ENCODE measurements at places on chromosomes 5 and 9.

DNA sequence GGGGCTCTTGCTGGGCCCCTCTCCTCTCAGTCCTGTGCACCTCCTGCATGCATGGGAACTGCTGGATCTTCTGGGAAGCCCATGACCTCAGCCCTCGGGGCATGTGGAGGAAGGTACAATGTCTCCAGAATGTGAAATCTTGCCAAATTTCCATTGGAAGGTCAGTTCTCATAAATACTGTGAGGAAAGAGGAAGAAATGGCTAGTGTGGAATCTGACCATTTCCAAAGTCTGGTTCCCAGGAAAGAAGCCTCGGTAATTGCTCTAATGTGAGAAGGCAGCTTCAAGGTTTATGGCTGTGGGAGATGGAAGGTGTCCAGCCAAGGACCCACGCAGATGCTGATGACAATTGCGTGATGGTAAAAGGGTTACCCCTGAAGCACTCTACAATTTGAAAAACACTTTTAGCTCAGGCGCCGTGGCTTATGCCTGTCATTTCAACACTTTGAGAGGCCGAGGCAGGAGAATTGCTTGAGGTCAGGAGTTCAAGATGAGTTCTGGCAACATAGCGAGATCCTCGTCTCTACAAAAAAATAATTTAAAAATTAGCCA, 8.1 kb upstream of the IL17B start:
- no peaks in the 10 kb centered on the region for H3K4me1 ChIP-seq
- no peak overlapping the region for H3K27ac ChIP-seq
- no peak overlapping the region for H3K4me3 ChIP-seq
- no peaks in the 10 kb centered on the region for H3K36me3 ChIP-seq
- no peak for DNase-seq

DNA sequence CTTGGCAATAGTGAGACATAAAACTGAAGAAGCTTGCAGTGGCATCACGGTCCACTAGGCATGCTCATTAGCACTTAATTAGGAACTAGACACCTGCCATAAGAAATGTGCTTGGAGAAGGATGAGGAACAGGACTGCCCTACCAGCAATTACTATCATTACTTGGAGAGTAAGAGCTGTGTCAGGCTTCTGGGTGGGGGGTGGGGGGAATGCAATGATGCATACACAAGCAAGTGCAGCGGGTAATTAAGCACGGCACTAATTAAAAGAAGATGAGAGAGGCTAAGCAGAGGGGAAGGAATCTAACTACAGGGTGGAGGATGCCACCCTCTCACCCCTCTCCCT, 53.1 kb downstream of the TLE1 start:
- H3K4me1 ChIP-seq = no peaks in the 10 kb centered on the region
- H3K36me3 ChIP-seq = no peaks in the 10 kb centered on the region
- DNase-seq = no peak
- H3K4me3 ChIP-seq = no peak overlapping the region
- H3K27me3 ChIP-seq = no peaks in the 10 kb centered on the region
- H3K27ac ChIP-seq = no peak overlapping the region

- no peak overlapping the region for H3K27ac ChIP-seq
- H3K36me3 ChIP-seq = no peaks in the 10 kb centered on the region
- DNase-seq = no peak
Measured at GRCh38 chr5:43332401-43332800, 19.2 kb upstream of the HMGCS1 start.

- no peak for DNase-seq
- no peaks in the 10 kb centered on the region for H3K36me3 ChIP-seq
- no peak overlapping the region for H3K4me3 ChIP-seq
Measured at GRCh38 chr5:174706997-174707572, 17.3 kb upstream of the MSX2 start.

DNA sequence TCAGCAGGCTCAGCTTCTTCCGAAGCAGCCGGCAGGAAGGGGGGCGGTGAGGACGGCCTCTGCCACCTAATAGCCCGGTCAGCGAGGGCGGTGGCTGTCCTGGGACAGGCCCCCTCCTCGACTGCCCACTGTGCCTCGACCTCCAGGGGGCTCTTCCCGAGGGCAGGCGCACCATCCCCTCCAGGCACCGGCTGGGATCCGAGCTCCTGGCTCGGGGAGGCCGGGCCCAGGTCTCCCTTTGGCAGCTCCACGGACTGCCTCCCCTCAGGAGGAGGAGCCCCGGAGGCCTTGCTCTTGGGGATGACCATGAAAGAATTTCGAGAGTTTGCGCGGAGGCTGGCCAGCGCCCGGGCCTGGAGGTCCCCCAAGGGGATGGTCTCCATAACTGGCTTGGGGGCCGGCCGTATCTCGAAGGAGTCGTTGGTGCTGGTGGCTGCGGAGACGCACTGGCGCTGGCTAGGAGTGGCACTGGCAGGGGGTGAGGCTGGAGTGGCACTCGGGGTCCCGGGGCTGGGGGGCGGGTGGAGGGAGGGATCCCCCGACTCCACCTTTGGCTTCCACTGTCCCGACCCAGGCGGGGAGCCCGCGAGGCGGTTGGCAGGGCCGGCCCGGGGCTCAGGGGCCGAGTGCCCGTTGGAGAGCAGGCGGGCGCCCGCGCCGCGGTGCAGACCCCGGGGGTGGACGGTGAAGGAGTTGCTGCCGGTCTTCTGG, 975 bp downstream of the TPRN start:
- no peaks in the 10 kb centered on the region for H3K27me3 ChIP-seq
- no peak for DNase-seq
- H3K4me3 ChIP-seq = peak overlapping the region; percentile 29
- H3K36me3 ChIP-seq = no peaks in the 10 kb centered on the region

GRCh38 chr9:34311499-34312185, 17.4 kb downstream of the KIF24 start:
- H3K27ac ChIP-seq = no peak overlapping the region
- H3K27me3 ChIP-seq = no peaks in the 10 kb centered on the region
- DNase-seq = no peak
- H3K4me3 ChIP-seq = no peak overlapping the region
- H3K36me3 ChIP-seq = no peaks in the 10 kb centered on the region

GRCh38 chr5:156295431-156295830, 31.5 kb upstream of the SGCD start:
- H3K4me1 ChIP-seq = no peaks in the 10 kb centered on the region
- no peaks in the 10 kb centered on the region for H3K27me3 ChIP-seq
- no peak overlapping the region for H3K27ac ChIP-seq
- no peak overlapping the region for H3K4me3 ChIP-seq
- H3K36me3 ChIP-seq = no peaks in the 10 kb centered on the region

- H3K27ac ChIP-seq = no peak overlapping the region
- DNase-seq = no peak
- no peak overlapping the region for H3K4me3 ChIP-seq
- H3K4me1 ChIP-seq = no peaks in the 10 kb centered on the region
- H3K27me3 ChIP-seq = no peaks in the 10 kb centered on the region
- H3K36me3 ChIP-seq = no peaks in the 10 kb centered on the region
Measured at GRCh38 chr5:95114902-95115301, 170.0 kb downstream of the MCTP1 start.

- no peaks in the 10 kb centered on the region for H3K4me1 ChIP-seq
- H3K36me3 ChIP-seq = no peaks in the 10 kb centered on the region
- no peak overlapping the region for H3K27ac ChIP-seq
- H3K4me3 ChIP-seq = no peak overlapping the region
Measured at GRCh38 chr5:79929095-79929494, 62.0 kb downstream of the MTX3 start.

DNA sequence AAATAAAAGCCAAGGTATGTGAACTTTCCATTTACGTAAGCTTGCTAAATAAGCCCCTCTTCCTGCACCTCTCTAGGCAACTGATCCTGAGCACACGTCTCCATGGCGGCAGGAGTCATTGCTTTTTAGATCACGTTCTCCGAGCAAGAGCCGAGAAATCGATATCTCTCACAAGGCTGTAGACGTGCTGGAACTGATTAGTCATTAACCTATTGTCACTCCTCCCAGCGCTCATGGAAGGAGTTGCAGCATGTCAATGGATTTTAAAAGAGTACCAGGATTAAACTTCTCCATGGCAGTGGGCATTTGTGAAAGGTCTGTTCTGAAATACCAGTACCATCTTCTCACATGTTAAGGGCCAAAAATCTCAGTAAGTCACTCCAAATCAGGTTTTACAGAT, 4.7 kb upstream of the ADCY2 start:
- peaks cover 15% of the 10 kb centered on the region for H3K27me3 ChIP-seq
- H3K4me3 ChIP-seq = no peak overlapping the region
- H3K4me1 ChIP-seq = no peaks in the 10 kb centered on the region
- no peak overlapping the region for H3K27ac ChIP-seq
- no peaks in the 10 kb centered on the region for H3K36me3 ChIP-seq
- no peak for DNase-seq

- H3K27ac ChIP-seq = no peak overlapping the region
- no peaks in the 10 kb centered on the region for H3K4me1 ChIP-seq
- H3K4me3 ChIP-seq = no peak overlapping the region
Measured at GRCh38 chr9:129650680-129651235, 8.8 kb upstream of the ASB6 start.

GRCh38 chr5:74598731-74599130, 41.8 kb downstream of the ENC1 start:
- no peak for DNase-seq
- no peaks in the 10 kb centered on the region for H3K27me3 ChIP-seq
- no peaks in the 10 kb centered on the region for H3K4me1 ChIP-seq
- no peaks in the 10 kb centered on the region for H3K36me3 ChIP-seq
- H3K4me3 ChIP-seq = no peak overlapping the region
- no peak overlapping the region for H3K27ac ChIP-seq

GRCh38 chr9:105044518-105044917, 116.6 kb upstream of the ABCA1 start:
- no peak for DNase-seq
- no peak overlapping the region for H3K27ac ChIP-seq
- H3K4me3 ChIP-seq = no peak overlapping the region
- no peaks in the 10 kb centered on the region for H3K36me3 ChIP-seq

DNA sequence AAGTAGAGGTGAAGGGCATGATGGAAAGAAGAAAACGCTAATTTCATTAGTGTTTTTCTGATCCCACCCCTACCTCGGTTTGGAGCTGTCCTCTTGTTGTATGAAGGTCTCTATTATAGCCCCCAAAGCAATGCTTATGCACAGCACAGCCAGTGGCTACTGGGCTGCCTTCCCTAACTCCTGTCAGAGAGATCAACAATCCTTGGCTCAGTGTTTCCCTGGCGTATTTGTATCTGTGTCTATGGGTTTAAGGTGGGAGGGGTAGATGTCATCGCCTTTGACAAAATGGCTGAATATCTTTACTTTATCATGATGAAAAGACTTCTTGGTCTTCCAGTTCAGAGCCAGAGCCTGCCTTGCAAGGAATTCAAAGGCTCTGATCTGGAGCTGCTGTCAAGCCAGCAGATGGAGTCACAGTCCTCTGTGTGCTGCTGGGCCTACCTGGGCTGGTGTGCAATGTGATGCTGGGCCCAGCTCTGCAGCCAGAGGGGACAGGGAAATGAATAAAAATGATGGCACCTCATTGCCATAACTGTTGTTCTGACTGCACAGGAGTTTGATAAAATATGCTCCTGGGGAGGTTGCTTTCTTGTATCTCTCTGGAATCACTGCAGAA, 20.1 kb upstream of the HSPA9 start:
- no peak overlapping the region for H3K4me3 ChIP-seq

DNA sequence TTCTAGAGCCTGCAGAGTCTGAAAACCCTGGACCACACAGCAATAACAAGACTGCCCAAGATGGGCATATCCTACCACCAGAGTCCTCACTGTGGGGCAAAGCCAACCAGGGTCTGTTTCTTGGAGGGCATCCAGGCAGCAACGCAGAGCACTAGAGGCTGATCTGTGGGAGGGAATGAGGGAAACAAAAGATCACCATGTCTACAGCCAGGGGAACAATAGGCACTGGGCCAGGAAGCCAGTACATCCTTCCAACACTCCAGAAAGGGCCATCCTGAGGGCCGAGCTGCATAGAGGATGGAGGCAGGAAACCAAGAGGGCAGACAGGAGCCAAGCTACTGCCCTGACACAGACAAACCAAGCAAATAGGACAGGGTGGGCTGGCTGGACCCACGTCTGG, 416.1 kb upstream of the IRX4 start:
- H3K27me3 ChIP-seq = no peaks in the 10 kb centered on the region
- no peaks in the 10 kb centered on the region for H3K36me3 ChIP-seq
- no peak overlapping the region for H3K27ac ChIP-seq
- DNase-seq = no peak

GRCh38 chr9:70625078-70625477, 210.6 kb upstream of the KLF9 start:
- DNase-seq = no peak
- no peaks in the 10 kb centered on the region for H3K4me1 ChIP-seq
- no peaks in the 10 kb centered on the region for H3K27me3 ChIP-seq
- no peaks in the 10 kb centered on the region for H3K36me3 ChIP-seq
- no peak overlapping the region for H3K4me3 ChIP-seq

DNA sequence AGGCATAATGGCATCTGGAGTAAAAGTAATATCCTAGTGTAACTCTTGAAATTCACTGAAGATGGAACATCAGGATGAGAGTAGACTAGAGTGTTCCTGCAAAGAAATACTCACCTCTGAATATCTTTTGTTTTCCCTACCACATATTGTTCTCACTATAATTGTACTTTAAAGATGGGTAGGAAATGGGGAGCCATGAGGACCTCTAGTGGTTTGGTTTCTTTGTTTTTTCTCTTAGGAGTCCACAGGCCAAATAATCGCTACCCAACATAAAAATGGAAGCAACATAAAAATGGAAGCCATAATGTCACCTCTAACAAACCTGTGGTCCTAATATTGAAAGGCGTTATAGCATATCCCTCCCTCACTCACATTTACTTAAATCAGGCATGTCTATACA, 2375.8 kb downstream of the MAT2B start:
- no peaks in the 10 kb centered on the region for H3K36me3 ChIP-seq
- no peak overlapping the region for H3K27ac ChIP-seq
- no peaks in the 10 kb centered on the region for H3K27me3 ChIP-seq

DNA sequence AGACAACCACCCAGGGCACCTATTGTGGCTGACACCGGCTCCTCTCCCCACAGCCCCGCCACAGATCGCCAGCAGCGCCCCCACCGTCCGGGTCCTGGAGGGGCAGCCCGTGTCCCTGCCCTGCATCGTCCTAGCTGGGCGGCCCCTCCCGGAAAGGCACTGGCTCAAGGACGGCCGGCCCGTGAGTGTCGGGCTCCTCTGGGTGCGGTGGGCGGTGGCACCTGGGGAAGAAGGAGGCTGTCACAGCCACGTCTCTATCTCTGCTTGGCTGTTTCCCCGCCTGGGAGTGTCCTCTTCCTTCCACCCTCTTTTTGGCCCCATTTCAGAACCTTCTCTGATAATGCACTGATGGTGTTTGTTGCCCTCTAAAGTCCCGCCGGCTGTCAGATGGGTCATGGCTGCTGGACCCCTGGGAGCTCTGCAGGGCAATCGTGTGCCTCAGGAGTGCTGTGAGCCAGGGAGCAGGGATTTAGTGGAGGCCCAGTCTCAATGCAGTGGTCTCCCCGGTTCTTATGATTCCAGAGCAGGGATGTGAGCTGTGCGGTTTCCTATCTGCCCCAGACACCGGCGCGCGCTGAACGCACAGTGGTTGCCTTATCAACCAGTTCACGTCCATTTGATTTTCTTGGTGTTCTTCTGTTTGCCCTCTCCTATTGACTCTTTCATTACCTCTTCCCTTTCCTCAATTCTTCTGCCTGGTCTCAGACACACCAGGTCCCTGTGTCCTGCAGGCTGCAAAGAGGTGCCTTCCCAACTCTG, 55.3 kb downstream of the HMCN2 start:
- H3K27ac ChIP-seq = no peak overlapping the region
- H3K27me3 ChIP-seq = no peaks in the 10 kb centered on the region
- no peak for DNase-seq
- H3K4me1 ChIP-seq = no peaks in the 10 kb centered on the region

- no peak overlapping the region for H3K4me3 ChIP-seq
- no peaks in the 10 kb centered on the region for H3K27me3 ChIP-seq
- DNase-seq = no peak
- peaks cover 88% of the 10 kb centered on the region for H3K4me1 ChIP-seq
- H3K36me3 ChIP-seq = peaks cover 18% of the 10 kb centered on the region
Measured at GRCh38 chr9:127961613-127962155, 19.1 kb downstream of the EEIG1 start.

- no peaks in the 10 kb centered on the region for H3K4me1 ChIP-seq
- no peak overlapping the region for H3K4me3 ChIP-seq
- no peak overlapping the region for H3K27ac ChIP-seq
- H3K36me3 ChIP-seq = peaks cover 8% of the 10 kb centered on the region
Measured at GRCh38 chr9:33907347-33907746, 90.4 kb downstream of the UBE2R2 start.
